COR-L47 (cell line): ENCODE measurements at places on chromosomes 12 and 14.

GRCh38 chr12:64459394-64459891 is 7.5 kb downstream of the TBK1 start:
- DNase-seq: no peak

DNA sequence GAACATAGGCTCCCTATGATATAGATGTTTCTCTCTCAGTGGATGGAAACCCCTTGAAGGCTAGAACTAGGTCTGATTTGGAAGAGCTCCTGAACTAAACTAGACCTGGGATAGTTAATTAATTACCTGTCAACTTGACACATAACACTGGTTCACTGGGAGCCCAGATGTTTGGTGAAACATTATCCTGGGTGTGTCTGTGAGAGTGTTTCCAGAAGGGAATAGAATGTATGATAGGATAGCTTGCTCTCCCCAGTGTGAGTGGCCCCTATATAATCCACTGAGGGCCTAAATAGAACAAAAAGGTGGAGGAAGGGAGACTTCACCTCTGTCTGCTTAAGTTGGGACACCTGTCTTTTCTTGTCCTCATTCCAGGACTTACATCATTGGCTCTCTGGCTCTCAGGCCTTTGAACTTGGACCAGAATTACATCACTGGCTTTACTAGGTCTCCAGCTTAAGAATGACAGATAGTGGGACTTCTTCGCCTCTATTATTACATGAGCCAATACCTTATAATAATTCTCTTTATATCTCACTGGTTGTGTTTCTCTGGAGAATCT is 194.1 kb downstream of the KTN1 start:
- no peak for DNase-seq

GRCh38 chr14:22168092-22168955 is 420.7 kb downstream of the DAD1 start:
- DNase-seq: no peak

GRCh38 chr14:70045844-70046535 is 142.8 kb downstream of the SLC8A3 start:
- peak; percentile 79 for DNase-seq

- no peak for DNase-seq
Observed at GRCh38 chr14:75824318-75824717, 157.5 kb downstream of the TGFB3 start.

GRCh38 chr12:51938726-51939125 is 12.8 kb upstream of the ACVR1B start:
- DNase-seq: no peak

DNA sequence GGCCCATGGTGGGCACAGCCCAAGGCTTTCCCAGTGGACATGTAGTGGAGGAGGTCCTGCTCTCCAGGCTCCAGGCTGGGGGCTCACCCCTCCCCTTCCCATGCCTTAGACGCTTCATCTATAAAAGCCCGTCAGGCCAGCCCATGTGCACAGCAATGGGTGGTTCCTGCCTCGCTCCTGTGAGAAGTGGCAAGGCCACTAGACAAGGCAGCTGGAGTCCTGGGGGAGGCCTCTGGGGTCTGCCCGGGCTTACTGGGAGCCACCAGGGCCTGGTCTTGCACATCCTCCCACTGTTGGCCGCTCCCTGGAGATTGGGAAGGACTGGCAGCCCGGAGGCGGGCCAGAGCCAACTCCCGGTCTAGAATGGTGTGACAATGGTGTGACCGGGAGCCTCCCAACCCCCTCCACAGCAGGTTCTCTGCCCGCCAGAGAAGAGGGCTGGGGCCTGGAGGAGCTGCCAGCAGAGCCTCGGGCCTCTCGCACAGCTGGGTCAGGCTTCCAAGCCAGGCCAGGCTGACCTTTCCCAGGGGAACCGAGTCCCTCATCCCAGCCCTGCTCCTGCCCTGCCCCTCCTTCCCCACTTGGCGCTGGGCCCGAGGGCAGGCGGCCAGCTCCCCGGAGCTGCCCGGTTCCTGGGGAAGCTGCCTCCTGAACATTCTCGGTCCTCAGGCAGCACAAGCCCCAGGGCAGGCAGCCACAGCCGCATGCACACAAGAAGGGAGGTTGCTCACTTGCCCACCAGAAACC is 97.9 kb downstream of the RFLNA start:
- peak; percentile 57 for DNase-seq

DNA sequence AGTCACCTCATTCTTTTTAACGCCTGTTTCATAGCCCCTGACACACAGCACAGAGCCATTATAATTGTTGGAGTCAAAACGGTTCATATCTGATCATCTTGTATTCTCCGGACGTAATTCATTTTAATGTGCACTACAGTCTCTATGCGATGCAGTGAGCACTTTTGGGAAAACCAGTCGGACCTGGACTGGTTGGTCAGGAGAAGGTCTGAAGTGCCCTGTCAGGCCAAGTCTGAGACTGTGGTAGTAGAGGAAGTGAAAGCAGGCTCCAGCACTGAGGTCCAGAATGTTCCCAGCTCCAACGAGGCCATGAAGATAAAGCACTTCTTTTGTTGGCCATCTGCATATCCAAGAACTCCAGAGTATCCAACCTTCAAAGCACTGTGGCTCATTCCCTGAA is 117.1 kb upstream of the NCOR2 start:
- no peak for DNase-seq

DNA sequence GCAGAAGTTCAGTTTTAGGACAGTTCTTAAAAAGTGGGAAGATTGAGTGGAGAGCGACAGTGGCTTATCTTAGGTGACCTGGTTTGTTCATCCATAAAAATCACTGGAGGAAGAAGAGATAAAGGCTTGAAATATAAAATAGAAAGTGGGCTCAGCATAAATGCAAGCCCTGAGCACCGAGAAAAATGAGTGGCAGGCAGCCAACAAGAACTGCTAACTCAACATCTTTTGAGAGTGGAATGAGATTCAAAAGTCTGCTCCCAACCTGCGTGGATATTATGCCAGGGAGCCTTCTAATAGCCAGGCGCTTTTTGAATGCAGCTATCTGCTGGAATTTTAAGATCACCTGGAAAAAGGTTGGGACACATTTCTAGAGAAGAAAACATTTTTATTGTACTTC is 666.5 kb downstream of the FLRT2 start:
- no peak for DNase-seq

DNA sequence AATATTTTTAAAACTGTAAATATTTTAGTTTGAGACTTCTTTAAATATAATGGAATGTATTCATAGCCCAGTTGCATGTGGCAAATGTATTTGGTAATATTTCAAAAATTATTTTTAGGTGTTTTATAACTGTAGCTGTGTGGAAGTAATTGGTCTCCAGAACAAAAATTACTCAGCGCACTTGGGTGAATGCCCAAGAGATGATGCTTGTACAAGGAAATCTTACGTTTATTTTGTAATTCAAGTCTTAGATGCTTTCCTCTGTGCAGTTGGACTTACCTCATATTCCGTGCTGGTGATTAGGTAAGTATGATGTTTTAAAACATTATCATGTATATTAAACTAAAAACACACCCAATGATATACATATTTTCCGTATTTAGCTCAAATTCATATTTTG is 76.7 kb upstream of the SLCO1B1 start:
- DNase-seq: no peak

DNA sequence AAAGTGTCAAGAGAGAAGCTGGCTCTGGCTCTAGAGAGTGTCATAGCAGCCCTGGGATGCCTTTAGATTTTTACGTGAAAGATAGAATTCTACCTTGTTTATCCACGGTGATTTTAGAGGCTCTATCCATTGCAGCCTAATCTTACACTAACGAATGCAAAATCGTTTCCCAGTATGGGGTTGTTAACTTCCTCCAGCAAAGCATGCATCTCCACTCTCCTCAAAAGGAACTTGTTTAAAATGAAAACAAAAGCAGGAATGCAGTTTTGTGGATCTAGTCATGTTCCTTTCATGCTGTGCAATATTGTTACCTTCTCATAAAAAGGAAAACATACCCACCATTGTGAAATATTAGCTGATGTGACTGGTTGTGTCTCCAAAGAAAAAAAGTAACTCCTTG is 88.4 kb downstream of the ANO2 start:
- no peak for DNase-seq

DNA sequence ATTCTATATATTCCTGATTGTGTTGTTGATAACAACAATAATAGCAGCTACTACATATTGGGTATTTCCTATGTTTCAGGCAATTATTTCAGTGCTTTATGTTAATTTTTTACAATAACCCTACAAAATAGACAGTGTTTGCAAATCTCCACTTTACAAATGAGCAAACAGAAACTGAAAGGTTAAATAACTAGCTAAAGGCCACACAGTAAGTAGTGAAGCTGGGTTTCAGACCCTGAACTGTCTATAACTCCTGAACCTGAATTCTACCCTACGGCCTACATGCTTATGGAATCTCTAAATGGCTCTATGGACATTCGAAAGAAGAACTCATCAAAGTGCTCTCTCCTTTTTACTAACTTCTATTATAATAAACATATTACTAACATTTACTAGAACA is 19.7 kb upstream of the NUDT4 start:
- DNase-seq: no peak

DNA sequence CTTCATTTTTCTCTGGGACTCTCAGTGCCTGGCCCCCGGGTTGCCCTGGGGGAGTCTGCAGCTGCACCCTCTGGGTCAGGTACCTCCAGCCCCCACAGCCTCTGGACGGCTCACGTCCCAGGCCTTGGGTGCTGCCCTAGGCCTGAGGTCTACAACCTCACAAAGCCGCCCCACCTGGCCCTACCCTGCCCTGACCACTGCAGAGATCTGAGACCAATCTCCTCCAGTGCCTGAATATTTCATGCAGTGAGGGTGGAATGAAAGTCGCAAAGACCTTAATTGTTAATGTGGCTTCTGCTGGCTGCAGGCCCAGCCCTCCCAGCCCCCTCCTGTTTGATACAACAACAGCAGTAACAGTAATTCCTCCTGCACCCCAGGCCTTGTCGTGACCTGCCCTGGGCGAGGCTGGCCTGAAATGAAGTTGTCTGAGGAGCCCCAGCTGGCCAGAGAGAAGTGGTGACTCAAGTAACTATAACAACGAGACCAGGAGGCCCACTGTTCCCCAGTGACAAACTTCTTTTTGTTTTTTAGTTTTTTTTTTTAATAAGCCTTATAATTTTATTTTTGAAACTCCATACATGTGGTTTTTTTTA is 8.8 kb upstream of the CCDC85C start:
- peak; percentile 31 for DNase-seq

GRCh38 chr12:75865315-75865714 is 166.3 kb downstream of the PHLDA1 start:
- no peak for DNase-seq

GRCh38 chr14:96737881-96738280 is 59.3 kb upstream of the VRK1 start:
- DNase-seq: no peak

- no peak for DNase-seq
Observed at GRCh38 chr12:104866291-104866690, 91.8 kb downstream of the SLC41A2 start.

GRCh38 chr12:32437095-32437515 is 37.7 kb downstream of the FGD4 start:
- no peak for DNase-seq

DNA sequence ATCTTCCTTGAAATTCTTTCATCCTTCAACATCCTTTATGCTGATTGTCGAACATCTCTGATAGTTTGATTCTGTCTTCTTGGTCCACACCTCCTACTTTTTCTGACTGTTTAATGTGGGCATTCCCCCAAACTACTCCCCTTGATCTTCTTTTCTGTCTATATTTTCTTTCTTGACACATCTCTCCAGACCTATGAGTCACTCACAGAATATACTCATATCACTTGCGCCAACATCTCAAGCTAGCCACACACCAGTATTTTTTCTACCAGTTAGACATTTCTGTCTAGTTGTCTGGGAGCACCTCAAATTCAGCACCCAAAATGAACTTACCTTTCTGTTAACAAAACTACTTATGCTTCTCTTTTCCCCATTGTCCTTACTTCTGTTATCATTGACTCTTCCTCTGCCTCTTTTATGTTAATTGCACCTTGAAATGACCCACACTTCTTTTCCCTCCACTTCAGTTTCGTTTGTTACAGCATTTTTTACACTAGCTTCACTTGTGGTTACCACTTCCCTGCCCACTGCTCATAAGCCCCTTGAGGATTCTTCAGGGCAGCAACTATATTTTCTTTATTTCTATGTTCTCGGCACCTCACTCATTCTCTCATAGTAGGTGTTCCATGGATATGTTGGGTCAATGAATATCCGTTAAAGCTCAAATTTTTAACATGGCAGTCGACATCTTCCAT is 33.5 kb downstream of the TSHR start:
- DNase-seq: no peak

DNA sequence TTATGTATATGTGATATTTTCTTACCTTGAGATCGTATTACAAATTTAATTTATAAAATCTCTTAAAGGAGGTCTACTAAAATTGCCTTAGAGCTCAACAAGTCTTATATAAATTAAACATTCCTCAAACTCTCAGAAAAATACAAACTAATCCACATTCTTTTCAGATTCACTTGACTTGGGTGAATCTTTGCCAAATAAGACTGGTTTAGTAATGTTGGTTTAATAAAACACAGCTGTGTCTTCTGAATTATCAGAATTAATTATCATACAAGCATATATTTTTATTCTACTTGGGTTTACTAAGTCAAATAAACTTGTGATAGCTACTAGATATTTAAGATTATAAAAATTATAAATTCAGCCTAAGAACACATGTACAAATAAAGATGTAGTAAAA is 13.3 kb downstream of the GLIPR1L2 start:
- DNase-seq: no peak

GRCh38 chr12:13680916-13681315 is 300.5 kb downstream of the GRIN2B start:
- DNase-seq: no peak

DNA sequence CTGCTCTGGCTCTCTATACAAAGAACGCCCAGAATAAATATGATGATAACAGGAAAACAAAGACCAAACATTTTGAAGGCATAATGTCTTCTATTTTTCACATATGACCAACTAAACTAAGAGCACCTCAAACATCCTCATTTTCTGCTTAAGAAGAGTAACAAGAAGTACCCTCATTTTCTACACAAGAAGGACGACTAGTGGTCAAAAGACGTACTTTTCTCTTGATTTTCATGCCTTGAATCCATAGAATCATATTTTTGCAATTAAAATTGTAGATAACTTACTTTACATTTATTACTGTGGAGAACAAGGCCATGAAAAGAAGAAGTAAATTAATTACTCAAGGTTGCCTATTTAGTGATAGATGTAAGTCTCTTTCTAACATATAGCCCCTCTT is 358.6 kb downstream of the DUSP6 start:
- DNase-seq: peak; percentile 38

DNA sequence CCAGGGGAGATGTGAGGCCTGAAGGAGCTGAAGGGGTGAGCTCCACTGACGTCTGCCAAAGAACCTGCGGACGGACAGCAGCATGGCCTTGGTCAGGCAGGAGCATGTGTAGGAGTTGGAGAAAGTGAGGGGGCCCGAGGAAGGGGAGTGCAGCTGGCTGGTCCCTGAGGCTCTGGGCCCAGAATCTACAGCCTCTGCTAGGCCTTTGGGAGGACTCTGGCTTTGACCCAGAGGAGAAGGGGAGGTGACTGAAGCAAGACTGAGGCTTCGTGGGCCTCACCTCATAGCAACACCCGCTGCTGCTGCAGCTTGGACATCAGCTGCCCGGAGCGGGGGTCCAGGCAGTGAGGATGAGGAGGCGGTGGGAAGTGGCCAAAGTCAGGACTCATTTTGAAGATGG is 216.6 kb upstream of the FKBP4 start:
- DNase-seq: no peak

DNA sequence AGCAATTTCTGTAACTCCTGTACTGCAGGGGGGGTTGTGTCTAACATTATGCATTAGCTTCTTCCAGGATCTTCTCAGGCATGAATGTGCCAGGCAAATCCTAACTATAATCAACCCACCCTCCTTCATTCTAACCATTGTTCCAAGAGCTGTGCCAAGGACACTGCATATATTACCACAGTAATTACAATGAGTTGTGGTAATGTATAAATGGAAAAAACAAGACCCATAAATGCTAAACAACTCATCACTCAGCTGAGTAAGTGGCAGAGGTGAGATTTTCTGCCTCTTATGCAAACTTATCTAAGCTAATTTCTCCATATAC is 80.6 kb downstream of the PRKD1 start:
- no peak for DNase-seq
